ENCODE measurements at places on chromosomes 1 and 21.

DNA sequence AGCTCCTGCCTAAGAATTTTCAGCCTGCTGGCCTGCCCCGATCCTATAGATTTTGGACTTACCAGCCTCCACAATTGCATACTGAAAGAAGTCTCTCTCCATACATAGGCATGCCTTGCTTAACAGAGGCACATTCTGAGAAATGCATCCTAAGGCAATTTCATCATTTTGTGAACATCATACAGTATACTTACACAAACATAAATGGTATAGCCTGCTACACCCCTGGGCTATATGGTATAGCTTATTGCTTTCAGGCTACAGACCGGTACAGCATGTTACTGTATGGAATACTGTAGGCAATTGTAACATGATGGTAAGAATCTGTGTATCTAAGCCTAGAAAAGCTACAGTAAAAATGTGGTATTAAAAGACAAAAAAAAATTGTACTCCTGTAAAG, 174.7 kb downstream of the NRIP1 start:
- DNase-seq: no peak

- no peak for DNase-seq
Observed at GRCh38 chr1:100657876-100658715, 61.4 kb upstream of the VCAM1 start.

- no peak for DNase-seq
Observed at GRCh38 chr1:212575333-212575732, 33.2 kb upstream of the ATF3 start.

DNA sequence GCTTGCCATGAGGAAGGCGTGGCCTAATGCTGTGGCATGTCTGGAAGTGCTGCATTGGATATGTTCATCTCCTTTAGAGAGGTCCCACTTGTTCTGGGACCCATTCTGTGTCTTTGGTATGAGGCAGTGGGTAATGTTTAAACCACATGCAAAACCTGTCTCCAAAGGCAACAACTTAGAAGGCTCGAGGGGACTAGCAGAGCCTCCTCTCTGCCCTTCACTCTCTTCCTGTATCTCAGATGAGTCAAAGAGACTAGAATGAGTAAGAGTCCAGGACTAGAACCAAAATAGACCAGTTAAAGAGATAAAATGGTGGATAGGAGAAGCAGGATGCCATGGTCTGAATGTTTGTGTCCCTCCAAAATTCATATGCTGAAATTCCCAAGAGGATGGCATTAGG, 220.8 kb upstream of the KIAA0040 start:
- DNase-seq: no peak

GRCh38 chr1:32020339-32020738, 6.7 kb downstream of the KHDRBS1 start:
- no peak for DNase-seq

GRCh38 chr1:11688506-11688905, 3.0 kb upstream of the DRAXIN start:
- no peak for DNase-seq

- DNase-seq: no peak
Observed at GRCh38 chr1:47418681-47419325, 2.7 kb downstream of the FOXE3 start.

DNA sequence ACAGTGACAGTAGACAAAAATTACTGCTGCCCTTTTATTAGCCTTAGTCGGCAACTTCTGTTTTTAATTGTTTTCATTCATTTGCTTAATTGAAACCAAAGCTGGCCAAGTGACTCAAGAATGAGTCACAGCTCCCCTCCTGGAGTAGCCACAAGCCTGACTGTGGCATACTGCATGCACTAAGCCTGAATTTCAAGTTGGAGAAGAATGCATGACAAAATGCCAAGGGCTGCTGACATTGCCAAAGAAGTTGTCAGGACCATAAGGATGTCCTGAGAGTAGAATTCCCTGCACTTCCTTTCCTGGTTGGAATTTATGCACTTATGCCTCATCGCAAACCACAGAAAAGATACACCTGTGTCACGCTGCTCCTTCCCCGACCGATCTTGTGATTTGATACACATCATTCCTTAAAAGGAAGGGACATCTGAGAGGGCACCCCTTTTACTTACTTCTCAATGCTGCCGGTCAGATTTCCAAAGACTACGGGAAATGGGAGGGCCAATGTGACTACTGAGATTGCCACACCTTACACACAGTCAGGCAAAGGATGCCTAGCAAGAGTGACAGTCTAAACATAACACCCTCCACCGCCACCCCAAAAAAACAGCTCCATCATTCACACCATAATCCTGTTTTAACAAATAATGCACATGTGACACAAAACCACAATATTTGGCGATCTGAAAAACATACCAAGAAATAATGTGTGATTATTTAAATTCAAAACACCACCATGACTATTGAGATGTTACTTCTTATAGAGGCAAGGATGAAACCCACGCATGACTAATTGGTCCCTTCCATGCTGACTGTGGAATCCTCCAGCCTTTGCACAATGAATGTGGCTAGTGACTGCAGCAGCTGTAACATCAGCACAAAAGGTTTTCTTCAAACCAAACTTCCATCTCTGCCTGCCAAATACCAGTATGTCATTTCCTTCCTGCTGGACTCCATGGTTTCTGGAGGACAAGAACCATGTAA, 28.2 kb downstream of the VAV3 start:
- peak; percentile 66 for DNase-seq

- no peak for DNase-seq
Observed at GRCh38 chr1:60965280-60965854, 117.0 kb upstream of the NFIA start.

- DNase-seq: no peak
Observed at GRCh38 chr1:15500184-15501178, 23.5 kb downstream of the CASP9 start.

DNA sequence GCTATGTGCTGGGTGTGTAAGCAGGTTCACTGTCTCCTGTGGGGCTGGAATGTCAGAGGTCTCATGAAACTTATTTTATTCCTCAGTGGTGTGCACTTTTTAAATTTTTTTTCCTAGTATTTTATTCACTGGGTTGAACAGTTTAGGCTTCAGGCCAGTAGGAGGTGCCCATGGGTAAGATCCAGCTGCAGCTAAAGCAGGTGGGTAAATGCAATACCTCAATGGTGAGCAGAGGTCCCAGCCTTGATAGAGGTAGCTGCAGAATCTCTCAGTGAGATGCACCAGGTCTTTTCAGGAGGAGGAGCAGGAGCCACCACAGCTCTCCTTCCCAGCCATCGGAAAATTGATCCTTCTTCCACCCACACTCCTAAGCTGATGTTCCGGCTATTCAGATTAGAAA, 12.6 kb upstream of the OR6N2 start:
- peak; percentile 53 for DNase-seq

DNA sequence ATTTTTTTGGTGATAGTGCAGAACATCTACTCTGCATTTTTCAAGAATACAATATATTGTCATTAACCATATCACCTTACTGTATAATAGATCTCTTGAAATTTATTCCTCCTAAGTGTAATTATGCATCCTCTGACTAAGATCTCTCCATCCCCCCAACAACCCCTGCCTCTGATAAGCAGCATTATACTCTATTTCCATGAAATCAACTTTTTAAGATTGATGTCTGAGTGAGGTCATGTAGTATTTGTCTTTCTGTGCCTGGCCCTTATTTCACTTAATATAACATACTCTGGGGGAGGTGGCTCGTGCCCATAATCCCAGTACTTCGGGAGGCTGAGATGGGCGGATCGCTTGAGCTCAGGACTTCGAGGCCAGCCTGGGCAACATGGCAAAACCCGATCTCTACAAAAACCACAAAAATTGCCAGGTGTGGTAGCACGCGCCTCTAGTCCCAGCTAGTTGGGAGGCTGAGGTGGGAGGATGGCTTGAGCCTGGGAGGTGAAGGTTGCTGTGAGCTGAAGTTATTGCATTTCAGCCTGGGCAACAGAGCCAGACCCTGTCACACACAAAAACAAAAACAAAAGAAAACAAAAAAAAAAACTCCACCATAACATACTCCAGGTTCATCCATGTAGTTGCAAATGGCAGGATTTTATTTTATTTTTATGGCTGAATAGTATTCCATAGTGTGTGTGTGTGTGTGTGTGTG, 5.7 kb downstream of the ACOT11 start:
- no peak for DNase-seq

- no peak for DNase-seq
Observed at GRCh38 chr1:4308806-4309205, 345.6 kb upstream of the AJAP1 start.

- no peak for DNase-seq
Observed at GRCh38 chr1:103160281-103160680, 52.0 kb upstream of the COL11A1 start.

- no peak for DNase-seq
Observed at GRCh38 chr1:17538428-17539117, 925 bp upstream of the ARHGEF10L start.

GRCh38 chr1:112110031-112110430, 120.6 kb upstream of the KCND3 start:
- DNase-seq: no peak

DNA sequence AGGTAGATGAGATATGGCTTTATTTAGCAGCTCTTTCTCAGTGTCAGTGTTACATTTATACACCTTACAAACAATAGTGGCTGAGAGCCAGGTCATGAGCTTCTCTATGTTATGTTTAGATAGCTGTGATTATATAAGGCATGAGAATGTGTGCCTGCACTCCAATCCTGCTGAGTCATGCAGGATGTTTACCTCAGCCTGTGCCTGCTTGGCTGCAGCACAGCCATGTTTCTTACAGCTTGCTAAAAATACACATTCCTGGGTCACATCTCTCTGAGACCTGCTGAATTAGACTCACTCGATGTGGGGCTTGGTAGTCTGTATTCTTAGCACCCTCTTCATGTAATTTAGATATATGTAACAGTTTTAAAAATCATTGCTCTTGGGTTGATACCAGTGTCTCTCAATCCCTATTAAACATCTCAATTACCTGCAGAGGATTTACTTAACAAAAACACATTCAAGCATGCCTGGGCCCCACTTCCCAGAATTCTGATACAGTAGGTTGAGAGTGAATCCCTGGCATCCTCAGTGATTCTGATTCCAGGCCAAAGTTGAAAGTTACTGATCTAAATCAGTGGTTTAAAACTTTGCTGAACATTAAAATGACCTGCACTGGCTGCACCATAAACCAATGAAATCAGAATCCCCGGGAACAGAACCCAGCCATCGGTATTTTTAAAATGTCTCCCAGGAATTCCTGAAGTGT, 107.5 kb downstream of the GDAP2 start:
- DNase-seq: peak; percentile 8

DNA sequence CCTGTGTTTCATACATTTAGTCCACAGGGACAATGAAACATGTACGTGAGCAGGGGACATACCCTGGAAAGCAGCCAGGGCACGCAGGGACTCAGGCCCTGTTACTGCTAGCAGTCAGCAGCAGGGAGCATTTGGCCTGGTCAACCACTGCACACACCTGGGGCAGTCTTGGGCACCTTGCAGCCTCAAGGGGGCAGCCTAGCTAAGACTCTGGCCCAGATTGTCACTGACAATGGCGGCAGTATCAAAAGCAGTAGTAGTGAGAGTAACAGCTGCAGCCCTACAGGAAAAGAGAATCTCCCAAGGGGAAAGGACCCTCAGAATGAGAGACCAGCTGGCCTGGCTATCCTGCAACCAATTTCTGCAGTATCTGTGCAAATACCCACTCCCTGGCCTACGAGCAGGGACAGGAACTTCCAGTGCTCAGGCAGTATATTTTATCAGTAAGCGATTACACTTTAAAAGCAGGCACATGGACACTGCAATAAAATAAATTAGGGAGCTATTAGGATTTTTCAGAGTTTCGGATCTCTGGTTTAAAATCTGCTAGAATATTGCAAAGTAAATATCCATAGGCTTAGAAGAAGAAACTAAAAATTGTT, 475.6 kb downstream of the LTN1 start:
- peak; percentile 89 for DNase-seq

DNA sequence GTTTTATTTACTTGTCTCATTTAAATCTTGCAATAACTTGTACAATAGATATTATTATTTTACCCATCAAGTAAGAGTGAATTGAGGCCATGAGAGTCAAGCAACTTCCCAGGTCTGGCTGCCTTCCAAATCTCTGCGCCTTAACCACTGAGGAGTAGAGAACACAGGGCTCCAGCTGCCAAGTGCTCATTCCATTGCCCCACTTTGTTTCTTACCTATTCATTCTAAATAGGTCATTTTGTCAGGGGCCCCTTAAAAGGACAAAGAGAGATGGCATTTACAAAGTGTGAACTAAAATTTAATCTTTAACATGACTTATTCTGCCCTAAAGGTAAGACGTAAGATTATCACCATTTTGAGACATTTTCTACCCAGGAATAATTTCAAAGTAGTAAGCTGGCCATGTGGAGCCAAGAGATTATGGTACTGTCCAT, 3.5 kb downstream of the PPP1R15B start:
- DNase-seq: no peak

- peak; percentile 70 for DNase-seq
Observed at GRCh38 chr1:89198491-89199072, at the start of gene GBP4. TSS of gene GBP4 (minus strand) at chr1:89198942. CDS start at chr1:89198834, 108 bp downstream.

GRCh38 chr1:204345941-204346645, 13.6 kb downstream of the PLEKHA6 start:
- no peak for DNase-seq

- no peak for DNase-seq
Observed at GRCh38 chr1:182861994-182862393, 22.8 kb downstream of the DHX9 start.

GRCh38 chr1:153985341-153985912, 712 bp downstream of the RAB13 start:
- no peak for DNase-seq

- no peak for DNase-seq
Observed at GRCh38 chr1:214337511-214337910, 56.6 kb downstream of the SMYD2 start.

- DNase-seq: no peak
Observed at GRCh38 chr1:14855268-14855667, 256.8 kb downstream of the KAZN start.

DNA sequence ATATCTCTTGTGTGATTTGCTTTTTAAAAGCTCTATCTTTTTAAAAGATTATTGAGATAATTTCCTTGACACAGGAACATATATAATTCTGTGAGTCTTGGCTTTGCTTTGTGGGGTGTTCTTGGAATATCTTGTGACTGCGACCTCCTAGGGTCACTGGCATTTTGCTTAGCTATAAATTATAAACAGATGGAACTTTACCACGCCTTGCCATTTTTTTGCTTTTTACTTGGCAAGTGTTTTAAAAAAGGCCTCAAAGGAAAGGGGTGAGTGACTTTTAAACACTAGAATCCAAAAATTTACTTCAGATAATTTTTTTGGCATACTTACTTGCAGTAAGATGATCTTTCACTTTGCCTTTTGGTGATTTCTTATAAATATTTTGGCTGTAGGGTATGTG, 43.6 kb downstream of the ALG6 start:
- DNase-seq: no peak

Data from MM.1S (cell line).